Activated T-cell treated with anti-CD3 and anti-CD28 coated beads, Interleukin-2, amount 50 U/mL, for 24 hours (primary cell): ENCODE measurements at places on chromosomes 11 and 22.

DNA sequence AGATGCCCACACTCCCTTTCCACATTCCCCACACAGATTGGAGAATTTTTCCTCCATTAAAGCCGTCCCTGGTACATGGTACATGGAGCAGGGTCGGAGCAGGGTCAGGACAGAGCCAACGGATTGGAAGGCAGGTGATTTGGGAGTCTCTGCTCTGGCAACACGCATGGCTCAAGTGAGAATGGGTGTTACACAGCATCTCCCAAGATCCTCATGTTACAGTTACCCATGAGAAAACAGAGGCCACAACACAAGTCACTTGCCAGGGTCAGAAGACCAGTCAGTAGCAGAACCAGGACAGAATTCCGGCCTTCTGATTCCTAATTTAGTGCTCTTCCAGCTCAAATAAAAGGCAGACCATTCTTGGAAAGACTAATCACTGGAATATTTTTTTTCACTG lies 7.7 kb upstream of the F2 start:
- H3K27me3 ChIP-seq = no peaks in the 10 kb centered on the region
- H3K36me3 ChIP-seq = peaks cover 17% of the 10 kb centered on the region
- H3K4me3 ChIP-seq = no peak overlapping the region
- H3K4me1 ChIP-seq = peaks cover 6% of the 10 kb centered on the region
- DNase-seq = no peak
- no peak overlapping the region for H3K27ac ChIP-seq

DNA sequence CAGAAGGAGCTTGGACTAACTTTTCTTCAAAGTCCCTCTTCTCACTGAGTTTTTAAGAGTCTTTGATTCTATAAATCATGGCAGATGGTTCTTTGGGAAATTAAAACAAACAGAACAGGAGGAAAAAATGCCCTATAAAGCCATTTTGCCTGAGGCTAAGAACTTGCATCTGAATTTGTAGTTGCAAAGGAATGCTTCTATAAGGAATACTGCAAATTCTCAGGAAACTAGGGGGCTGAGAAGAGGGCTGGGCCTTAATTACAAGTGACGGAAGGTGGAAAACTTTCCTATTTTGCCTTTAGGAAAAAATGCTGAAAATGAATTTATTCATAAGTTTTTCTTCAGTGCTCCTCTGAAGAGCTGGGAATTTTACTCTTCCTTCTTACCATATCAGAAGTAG lies 90.0 kb upstream of the NARS2 start:
- no peak overlapping the region for H3K4me3 ChIP-seq
- no peak overlapping the region for H3K27ac ChIP-seq
- no peak for DNase-seq
- no peaks in the 10 kb centered on the region for H3K4me1 ChIP-seq
- peaks cover 21% of the 10 kb centered on the region for H3K27me3 ChIP-seq
- no peaks in the 10 kb centered on the region for H3K36me3 ChIP-seq

DNA sequence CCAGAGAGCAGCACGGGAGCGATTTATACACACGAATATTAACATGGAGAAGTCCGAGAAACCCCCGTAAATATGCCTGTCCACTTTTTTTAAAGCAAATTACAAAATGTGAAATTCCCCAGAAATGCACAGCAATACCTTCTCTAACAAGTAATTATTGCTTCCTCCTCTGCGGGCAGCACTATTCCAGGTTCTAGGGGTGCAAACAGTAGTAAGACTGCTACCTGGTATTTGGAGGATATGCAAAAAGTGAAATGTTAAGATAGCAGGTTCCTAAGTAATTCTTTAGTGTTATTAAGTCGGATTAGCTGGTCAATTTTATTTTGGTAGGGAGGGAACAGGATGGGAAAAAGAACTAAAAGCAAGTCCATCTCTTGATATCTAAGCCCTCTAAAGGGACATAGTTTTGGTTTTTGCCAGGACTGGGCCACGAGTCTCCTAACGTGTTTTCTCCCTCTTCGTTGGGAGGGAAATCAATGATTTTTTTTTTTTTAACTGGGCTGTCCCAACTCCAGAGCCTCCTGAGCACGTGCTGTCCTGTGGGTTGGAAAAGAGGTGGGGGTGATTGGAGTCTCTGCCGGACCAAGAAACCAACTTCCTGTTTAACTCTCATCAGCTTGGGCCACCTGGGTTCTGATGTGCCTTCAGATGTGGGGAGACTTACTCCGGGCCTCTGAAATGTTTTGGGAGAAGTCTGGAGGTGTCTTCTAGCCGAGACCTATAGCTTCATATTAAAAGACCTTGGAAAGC lies 1.7 kb upstream of the XBP1 start:
- H3K27ac ChIP-seq = peak overlapping the region; percentile 93
- DNase-seq = no peak

GRCh38 chr22:47152938-47153337 lies 390.5 kb downstream of the TBC1D22A start:
- H3K27ac ChIP-seq = no peak overlapping the region
- no peaks in the 10 kb centered on the region for H3K27me3 ChIP-seq
- no peaks in the 10 kb centered on the region for H3K4me1 ChIP-seq
- no peak for DNase-seq
- H3K36me3 ChIP-seq = peaks cover 27% of the 10 kb centered on the region

DNA sequence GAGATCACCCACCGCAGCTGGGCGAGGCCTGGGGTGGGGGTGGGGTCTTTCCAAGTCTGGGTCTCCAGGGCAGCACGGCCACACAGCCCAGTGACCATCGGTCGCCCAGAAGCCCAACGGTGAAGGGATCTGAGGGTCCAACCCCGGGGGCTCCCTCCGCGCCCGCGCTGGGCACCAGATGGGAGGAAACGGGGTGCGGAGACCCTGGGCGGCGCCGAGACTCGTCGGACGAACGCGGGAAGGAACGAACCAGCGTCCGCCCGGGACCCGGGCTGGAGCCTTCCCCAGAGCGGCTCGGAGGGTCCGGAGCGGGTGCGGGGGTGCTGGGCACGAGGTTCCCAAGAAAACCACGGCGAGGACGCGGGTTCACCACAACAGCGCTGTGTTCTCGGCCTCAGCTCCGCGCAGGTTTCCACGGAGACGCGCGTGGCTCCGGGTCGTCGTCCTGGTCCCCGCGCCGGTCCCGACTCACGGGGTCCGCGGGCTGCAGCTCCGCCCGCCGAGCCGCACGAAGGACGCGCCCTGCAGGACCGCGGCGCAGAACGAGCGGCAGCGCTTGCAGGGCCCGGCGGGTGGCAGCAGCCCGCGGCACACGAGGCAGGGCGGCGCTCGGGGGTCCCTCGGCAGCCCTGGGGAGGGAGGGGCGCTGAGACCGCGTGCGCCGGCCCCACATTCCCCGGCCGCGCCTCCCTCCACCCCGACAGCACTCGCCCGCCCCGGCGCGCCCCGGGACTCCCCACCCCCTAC lies 2.3 kb upstream of the IL17REL start:
- H3K4me1 ChIP-seq = peaks cover 20% of the 10 kb centered on the region
- no peak overlapping the region for H3K27ac ChIP-seq
- peaks cover 15% of the 10 kb centered on the region for H3K27me3 ChIP-seq
